ENCODE measurements at places on chromosomes 1 and 21.

DNA sequence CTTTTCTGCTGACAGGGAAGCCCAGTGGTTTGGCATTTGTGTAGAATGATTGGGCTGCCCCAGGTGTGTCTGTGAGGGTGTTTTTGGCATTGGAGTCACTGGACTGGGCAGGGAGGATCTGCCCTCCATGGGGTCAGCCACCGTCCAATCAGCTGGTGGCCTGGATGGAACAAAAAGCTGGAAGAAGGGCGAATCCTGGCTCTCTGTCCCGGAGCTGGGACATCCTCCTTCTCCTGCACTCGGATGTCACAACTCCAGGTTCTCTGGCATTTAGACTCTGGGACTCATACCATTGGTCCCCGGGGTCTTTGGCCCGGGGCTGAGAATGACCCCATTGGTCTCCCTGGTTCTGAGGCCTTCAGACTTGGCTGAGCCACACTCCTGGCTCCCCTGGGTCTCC, 11.2 kb downstream of the SPSB1 start:
- DNase-seq: no peak

- DNase-seq: no peak
Observed at GRCh38 chr1:156115514-156116374, 1.2 kb downstream of the LMNA start.

- DNase-seq: no peak
Observed at GRCh38 chr21:33124889-33125288, 54.9 kb downstream of the OLIG1 start.

DNA sequence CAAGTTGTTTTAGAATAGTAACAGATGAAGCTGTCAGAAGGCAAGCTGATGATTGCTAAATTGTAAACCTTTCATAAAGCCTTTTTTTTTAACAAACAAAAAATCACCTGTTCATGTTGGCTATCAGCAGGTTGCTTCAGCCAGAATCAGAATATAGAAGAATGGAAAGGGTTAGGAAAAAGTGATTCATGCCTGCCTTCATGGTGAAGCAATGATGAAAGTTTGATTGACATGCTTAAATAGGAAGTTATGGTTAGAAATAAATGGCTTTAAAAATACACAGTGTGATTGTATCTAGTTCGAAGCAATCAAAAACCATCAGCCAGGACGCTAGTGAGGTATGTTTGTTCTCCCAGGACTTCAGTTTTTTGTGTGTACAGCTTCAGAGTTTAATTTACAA, 37.9 kb downstream of the GABPA start:
- no peak for DNase-seq

DNA sequence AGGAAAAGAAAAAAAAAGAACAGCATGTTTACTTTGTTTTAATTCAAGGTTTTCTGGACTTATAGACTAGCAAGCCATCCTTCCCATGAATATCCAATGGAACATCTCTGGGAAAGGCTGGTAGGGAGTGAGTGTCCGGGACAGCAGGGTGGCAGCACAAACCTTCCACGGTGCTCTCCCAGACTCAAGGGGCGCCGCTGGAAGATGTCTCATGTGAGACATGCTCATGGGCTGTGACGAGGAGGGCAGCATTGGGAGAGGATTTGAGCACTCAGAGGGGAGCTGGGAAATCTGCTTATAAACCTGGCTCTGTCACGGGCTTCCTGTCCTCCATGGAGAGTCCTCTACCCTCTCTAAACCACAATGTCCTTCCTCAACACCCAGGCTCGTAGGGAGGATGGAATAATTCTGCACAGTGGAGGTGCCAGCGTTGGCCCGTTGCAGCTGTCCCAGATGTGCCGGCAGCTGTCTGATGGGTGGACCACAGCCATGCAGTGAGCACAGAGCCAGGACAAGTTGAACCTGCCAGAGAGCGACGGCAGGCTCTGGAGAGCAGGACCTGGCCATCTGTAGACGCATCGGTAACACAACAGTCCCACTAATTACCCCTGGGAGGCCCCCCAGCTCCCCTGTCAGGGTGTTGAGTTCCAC, 100.1 kb upstream of the IGSF21 start:
- DNase-seq: no peak

DNA sequence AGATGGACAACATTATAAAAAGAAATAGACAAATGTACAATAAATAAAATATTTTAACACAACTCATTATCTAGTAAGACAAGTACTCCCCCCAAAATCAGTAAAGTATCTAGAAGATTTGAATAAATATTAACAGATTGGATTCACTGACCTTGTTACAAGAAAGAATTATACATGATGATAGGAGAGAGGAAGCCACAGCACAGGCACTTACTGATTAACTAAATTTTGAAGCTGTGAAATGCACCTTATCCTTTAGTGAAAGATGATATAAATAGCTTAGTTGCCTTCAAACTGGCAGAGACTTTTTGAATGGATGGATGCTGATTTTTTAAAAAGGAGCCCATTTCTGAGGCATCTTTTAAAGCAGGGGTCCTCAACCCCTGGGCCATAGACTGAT, 8.5 kb downstream of the CR1 start:
- DNase-seq: no peak

DNA sequence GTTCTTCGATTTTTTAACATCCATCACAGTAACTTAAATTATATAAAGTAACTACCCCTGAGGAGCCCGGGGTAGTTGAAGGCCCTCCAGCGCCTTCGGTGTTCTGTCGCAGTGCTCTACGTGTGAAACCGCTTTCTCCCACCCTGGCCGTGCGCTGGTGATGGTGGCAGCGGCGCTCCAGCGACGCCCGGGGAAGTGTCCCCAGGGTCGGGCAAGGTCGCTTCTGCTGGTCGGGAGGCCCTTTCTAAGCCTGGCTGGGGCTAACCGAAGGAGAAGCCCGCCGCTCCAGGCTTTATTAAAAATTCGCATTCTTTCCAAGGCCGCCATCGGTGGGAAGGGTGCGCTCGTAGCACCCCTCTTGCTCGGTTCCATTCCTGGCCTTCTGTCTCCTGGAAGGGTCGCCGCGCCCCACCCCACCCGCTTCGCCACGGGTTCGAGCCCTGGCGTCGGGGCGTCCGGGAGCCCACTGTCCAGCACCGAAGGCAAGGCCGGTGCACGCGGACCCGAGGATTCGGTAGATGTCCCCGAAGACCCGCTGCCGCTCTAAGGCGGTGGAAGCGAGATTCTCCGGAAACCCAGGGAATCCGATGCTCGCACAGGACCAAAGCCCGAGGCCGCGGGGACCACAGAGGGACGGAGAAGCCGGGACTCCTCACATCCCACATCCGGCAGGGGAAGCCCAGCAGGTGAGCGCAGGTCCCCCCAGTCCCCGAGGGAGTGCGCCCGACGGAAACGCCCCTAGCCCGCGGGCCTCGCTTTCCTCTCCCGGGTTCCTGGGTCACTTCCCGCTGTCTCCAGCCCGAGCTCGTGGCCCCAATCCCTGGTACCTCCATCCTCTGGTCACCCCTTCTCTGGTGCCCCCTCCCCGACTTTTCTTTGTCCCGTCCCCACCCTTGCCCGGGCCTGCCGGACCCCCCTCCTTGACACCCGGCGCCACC, 685 bp upstream of the RIPPLY3 start:
- no peak for DNase-seq

- no peak for DNase-seq
Observed at GRCh38 chr1:25474439-25475047, 43.8 kb downstream of the MACO1 start.

DNA sequence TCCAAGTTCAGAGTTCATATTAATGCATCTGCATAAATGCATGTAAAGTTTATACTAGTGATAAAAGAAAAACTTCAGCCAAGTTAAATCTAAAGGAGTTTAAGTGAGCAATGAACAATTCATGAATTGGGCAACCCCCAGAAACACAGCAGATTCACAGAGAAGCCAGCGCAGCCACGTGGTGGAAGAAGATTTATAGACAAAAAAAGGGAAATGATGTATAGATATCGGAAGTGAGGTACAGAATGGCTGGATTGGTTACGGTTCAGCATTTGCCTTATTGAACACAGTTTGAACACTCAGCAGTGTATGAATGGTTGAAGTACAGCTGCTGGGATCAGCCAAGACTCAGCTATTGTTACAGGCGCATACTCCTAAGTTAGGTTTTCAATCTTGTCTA, 5.7 kb downstream of the AK5 start:
- no peak for DNase-seq

DNA sequence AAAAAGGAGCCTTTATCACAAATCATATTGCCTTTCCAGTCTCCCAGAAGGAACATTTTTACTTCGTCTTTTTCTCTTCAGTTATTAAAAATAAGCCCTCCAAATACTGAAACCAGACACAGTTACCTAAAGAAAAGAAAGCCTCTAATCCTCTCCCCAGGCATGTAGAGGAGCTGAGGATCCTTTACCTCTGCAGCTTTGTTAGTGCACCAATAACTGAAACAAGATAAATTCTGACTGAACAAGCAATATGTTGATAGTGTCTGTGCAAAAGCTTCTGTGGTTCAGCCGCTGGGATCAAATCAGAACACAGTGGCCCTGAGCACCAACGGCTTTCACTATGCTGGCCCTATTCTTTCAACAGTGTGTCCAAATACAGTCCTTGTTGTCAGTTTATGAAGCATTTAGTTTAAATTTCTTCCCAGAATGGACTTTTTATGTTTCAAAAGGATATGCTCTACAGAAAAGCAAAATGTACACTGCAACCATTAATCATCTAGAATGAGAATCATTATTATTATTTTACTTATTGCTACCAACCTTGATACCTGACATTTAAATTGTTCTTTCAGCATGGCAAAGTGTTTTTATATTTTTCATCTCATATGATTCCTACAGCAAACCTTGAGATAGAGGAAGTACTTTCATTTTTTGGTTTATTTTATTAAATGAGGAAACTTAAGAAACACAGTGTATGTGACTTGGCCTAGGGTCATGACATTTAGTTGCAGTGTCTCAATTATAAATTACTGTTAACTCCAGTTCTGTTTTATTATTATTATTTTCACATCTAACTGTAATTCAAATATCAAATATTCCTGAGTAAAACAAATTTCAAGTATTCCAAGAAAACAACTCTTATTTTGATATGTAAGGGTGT, 217.9 kb downstream of the NEGR1 start:
- no peak for DNase-seq

- DNase-seq: no peak
Observed at GRCh38 chr1:234865171-234866006, 255.4 kb upstream of the IRF2BP2 start.

DNA sequence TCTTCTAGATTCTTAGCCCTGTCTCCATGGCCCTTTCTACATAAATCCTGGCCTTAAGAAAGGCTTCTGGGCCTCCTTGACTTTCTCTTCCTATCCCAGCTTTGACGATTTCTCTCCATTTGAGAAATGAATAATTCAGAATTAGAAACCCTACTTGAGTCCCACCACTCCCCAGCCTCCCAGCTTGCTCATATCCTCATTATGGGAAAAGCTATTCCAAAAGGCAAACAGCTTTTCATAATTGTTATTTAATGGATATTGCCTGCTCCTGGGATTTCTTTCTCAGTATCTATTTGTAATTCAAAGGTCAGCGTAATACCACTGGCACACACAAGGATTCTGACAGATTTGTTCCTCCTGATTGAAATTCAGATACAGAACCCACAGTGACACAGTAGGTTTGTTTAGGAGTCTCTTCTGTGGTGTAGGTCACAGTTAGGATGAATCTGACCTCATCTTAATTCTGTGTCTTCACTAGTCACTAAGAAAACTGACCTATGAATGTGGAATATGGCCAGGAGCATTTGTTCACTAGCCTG, 121.3 kb downstream of the GRIK1 start:
- DNase-seq: no peak

GRCh38 chr1:91057784-91058183, 35.9 kb upstream of the ZNF644 start:
- DNase-seq: no peak

GRCh38 chr1:219503604-219504003, 109.3 kb downstream of the ZC3H11B start:
- no peak for DNase-seq

DNA sequence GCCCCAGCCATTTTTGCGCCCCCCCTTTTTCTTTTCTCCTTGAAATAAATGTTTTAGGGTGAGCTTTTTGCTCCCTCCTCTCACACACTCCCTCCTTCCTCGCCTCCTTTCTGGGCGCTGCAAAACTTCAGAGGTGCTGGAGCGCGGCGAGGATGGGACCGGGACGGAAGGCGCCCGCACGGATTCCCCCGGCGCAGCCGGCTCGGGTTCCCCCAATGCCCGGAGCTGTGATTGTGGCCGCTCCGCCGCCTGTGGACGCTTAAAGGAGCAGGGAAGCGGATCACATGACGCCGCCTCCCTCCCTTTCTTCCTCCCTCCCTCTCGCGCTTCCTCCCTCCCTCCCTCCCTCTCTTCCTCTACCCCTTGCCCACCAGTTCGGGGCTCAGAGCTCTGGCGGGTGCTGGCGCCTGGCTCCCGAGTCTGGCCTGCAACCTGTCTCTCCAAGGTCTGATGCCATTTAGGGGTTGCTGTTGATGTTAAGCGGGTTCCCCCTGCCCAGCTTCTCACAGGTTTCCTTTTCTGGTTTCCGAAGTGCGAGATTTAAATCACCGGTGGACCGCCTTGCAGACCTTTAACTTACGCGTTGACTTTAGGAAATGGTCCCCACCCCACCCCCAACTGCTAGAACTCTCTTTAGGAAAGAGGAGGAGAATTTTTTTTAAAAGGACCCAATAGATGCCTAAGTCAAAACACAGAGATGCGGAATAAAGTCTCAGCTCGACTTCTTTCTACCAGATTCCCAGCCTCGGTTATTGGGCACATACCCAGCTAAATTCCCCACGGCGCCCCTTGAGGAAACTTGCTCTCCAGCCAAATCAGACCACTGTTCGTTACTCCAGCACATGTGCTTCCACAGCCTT, at the start of gene WLS:
Gene WLS, minus strand, starts transcription at position 235 of the 860 bp plus-strand sequence. Its CDS starts 224 bp downstream, at position 11.
- DNase-seq: no peak

DNA sequence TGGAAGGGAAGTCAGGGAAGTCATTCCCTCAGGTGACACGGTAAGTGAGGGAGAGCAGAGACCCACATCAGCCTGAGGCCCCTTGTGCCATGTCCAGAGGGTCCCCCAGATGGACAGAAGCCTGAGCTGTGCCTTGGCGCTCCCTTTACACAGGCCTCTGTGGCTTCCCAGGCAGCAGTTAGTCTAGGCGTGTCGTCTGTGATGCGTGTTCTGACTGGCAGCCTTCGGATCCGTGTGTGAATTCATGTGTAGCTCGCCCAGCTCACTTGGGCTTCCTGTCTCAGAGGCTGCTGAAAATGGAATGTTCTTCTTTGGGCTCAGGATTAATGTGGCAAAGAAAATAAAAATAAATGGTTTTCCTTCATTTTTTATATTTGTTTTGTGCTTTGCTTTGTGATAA, 28.3 kb downstream of the PRMT2 start:
- DNase-seq: no peak

DNA sequence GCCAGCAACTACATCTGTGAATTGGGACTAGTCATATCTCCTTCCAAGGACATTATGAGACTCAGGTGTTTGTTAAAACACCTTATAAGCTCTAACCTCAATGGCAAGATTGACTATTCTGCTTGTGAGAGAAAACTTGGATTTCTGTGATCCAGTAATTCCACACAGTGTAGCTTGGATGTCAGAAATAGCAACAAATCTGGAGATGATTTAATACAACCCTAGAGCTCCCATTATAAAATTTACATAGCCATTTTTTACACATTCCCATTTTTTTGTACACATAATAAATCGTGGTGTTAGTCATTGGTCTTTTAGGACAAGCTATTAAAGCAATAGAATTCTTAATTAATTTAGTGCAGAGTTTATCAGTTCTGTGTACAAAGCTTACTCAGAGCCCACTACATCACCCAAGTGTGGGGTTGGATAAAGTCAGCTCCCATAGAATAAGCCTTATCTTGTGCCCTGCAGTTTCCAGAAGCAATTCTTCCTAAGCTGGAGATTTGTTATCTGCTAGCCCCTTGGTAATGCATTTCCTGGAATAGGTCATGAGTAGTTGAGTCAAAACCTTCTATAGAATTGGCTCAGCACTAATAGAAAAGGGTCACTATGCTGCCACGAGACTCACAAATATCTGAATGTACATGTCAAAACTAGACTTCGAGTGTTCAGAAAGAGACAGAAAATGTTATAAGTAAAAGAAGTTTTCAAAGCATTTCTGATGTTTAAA, 434.0 kb upstream of the RUNX1 start:
- no peak for DNase-seq
